ENCODE measurements at places on chromosomes 3 and 15. TPM values are rescaled to one million over a fixed set of nuclear protein-coding genes. Genes with fewer than 3 reads are reported as not detected.

GRCh38 chr3:32104492-32104891, 1.9 kb upstream of the GPD1L start:
- DNase-seq = no peak

- no peak for DNase-seq
Measured at GRCh38 chr3:31455524-31455923, 77.2 kb upstream of the STT3B start.

DNA sequence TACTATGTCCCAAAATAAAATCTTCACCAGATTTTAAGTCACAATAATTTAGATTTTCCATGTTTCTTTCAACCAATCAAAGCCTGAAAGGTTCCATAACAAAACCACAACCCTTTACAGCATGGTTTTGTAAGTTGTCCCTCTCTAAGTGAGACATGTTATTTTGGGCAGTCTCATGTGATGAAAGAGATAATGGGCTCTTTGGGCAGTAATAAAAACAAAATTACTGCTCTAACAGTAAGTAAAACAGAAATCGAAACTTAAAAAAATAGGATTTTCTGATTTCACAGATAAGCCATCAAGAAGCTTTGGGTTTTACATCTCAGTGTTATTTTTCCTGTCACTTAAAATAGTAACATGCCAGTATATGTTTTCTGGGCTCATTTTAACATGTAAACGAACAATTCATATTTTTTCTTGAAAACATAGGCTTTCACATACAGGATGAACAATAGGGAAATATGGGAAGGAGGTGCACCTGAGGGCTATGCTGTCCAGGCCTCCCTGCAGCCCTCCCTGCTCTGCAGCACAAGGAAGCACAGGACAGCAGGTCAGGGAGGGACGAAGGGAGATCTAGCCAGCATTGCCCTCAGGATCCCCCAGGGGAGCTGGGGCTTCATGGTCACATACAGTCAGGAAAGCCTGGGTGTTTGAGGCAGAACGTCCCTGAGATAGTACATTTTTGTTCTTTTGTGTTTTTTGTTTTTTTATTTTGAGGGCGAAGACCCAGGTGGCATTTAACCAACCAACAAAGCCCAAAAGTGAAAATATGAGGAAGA, 157.4 kb downstream of the SHOX2 start:
- DNase-seq = no peak

DNA sequence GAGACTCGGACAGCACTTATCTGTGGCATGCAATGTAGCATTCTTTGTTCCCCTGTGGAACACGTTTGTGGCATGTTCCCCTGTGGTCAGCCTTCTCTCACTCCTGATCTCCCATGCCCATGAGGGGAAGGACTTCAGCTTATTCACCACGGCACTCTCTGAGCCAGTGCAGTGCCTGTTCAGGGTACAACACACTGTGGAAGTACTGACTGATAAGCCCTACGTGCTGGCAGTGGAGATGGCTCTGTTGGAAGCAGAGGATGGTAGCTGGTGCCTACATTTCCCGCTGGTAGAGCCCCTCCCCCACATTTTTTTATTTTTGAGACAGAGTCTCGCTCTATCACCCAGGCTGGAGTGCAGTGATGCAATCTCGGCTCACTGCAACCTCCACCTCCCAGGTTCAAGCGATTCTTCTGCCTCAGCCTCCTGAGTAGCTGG, 43.5 kb upstream of the ETV5 start:
- DNase-seq = no peak

DNA sequence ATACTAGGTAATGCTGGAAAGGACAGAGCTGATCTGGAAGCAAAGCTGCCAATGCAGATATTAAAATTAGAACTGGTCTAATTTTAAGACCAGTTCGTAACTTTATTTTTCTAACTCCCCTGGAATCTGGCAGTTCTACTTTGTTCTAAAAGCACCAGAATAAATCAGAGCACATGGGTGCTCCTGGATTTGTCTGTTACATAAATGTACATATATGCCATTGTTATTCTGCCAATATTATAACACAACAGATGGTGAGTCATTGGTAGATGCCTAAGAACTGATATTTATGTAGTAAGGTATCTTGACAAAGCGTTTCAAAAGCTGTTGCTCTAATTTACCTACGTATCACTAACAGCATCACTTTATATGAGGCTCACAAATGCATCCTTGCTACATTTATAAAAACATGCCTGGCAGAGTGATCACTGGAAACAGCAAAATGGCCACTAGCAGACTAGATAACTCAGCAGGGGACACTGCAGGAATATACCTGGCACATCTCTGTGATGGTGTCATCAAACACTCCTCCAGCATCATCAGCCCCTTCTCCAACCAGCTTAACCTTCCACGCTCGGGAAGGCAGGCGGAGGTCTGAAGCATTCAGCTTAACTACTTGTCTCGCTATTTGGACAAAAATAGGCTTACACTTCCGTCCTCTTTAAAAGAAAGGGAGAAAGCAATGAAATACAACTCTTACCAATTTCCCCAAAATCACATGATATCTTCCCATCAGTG, 26.2 kb downstream of the FBXL22 start:
- no peak for DNase-seq

- no peak for DNase-seq
Measured at GRCh38 chr3:38725726-38726419, 76.4 kb upstream of the SCN5A start.

DNA sequence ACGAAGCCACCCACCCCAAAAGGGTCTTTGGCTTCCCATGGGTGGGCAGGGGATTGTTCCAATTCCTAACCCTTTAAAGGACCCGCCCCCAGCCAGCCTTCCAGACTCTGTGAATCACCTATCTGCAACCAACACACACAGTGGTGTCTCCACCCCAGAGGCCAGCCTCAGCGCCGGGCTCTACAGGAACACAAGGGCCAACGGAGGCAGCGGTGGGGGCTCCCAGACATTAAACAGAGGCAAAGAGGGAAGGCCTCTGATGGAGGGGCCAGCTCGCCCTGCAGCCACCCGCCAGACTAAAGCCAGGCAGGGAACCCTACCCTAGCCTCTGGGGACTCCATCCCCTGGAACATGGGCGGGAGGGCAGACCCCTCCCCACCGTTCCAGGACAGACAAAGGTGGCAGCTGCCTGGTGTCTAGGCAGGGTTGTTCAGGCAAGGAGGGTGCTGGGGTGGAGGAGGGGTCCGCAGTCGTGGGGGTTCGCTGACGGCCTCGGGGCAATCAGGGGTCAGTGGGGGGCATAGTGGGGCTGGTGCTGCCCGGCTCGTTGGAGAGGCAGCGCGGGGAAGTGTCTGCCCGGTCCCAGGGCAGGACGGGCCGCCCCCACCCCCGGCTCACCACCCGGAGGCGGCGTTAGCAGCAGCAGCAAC, 448 bp downstream of the SHISA5 start:
- DNase-seq = peak; percentile 61

- no peak for DNase-seq
Measured at GRCh38 chr15:76903251-76903681, 1.9 kb downstream of the SCAPER start.

GRCh38 chr3:71689291-71689690, 35.9 kb downstream of the EIF4E3 start:
- no peak for DNase-seq

DNA sequence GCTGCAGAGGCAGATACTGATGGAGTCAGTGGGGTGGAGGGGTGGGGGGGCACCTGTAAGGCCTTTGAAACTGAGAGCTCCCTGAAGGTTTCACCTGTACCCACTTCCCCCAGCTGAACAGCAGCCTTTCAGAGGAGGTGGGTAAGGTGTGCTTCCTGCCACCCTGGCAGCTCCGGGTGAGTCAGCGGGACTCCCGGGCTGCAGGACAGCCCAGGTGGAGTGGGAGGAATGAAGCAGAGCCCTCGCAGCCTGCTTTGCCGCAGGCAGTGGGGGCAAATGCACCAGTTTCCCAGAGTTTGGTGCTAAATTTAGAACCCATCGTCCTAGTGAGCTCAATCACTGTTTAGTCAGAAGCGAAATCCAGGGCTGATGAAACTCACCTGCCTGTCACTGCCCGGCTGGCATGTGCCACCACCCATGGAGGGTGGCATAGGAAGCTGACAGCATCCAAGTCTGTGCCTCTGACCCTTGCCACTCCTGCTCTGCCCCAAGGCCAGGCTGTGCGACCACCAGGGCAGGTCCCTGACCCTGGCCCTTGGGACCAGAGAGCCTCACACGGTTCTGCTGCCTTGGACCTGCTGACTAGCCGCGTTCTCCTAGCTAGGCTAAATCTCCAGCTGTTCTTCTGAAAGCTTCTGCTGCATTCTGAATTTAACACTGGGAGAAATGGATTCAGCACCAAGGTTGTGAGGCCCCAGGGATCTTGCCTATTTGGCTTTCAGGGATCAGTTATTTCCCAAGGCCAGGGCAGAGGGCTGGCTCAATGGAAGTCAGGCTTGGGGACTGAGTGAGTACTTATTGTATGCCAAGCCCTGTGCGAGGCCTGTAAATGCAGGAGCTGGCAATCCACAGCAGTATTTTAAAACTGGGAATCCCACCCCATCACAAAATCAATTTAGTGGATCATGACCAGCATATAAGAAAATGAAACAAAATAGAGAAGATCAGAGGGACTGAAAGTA, 67.3 kb upstream of the RASGRF1 start:
- no peak for DNase-seq

GRCh38 chr3:175287361-175287963, 428.3 kb downstream of the NAALADL2 start:
- no peak for DNase-seq

Gene RETNLB
- not detected for total RNA-seq

Gene MNS1
- total RNA-seq = 6.7 TPM

Gene FAM3D
- 0.83 TPM for total RNA-seq

Gene PRR20G
- total RNA-seq = not detected

Gene DNAJA4
- 12.4 TPM for total RNA-seq

Gene ZDHHC23
- 6.8 TPM for total RNA-seq

Gene P2RY14
- total RNA-seq = 0.51 TPM

Gene DLEC1
- 1.5 TPM for total RNA-seq

Gene PLOD2
- 23.5 TPM for total RNA-seq
